ENCODE measurements at places on chromosomes 16 and 17. TPM values are rescaled to one million over a fixed set of nuclear protein-coding genes. Genes with fewer than 3 reads are reported as not detected.
A peak's percentile ranks its signal among the peaks of the same experiment; 100 is the strongest.

E2F4 gene
- 96.4 TPM for total RNA-seq

CCL8 gene
- 2.5 TPM for total RNA-seq

OR1D2 gene
- total RNA-seq, result not detected

DNA sequence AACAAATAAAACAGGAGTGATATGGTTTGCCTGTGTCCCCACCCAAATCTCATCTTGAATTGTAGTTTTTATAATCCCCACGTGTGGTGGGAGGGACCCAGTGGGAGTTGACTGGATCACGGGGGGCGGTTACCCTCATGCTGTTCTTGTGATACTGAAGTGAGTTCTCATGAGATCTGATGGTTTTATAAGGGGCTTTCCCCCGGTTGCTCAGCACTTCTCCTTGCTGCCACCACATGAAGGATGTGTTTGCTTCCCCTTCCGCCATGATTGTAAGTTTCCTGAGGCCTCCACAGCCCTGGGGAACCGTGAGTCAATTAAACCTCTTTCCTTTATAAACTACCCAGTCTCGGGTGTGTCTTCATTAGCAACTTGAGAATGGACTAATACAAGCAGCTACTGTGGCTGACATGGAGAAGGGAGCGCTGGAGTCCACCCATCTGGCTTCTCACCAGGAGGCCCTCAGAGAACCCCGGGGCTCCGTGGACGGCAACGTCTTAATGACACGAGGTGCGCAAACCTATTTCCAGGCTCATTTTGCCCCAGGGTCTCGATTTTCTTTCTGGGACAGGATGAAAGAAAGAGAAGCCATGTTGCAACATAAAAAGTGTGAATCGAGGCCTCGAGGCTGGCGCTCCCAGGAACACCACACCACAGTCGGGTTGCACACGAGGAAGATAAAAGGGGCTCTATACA lies 129.5 kb downstream of the DYNLRB2 start:
- no peak for DNase-seq
- H3K36me3 ChIP-seq, result no peaks in the 10 kb centered on the region
- H3K4me3 ChIP-seq, result no peak overlapping the region
- H3K27ac ChIP-seq, result no peak overlapping the region
- no peaks in the 10 kb centered on the region for H3K4me1 ChIP-seq
- H3K27me3 ChIP-seq, result no peaks in the 10 kb centered on the region

DNA sequence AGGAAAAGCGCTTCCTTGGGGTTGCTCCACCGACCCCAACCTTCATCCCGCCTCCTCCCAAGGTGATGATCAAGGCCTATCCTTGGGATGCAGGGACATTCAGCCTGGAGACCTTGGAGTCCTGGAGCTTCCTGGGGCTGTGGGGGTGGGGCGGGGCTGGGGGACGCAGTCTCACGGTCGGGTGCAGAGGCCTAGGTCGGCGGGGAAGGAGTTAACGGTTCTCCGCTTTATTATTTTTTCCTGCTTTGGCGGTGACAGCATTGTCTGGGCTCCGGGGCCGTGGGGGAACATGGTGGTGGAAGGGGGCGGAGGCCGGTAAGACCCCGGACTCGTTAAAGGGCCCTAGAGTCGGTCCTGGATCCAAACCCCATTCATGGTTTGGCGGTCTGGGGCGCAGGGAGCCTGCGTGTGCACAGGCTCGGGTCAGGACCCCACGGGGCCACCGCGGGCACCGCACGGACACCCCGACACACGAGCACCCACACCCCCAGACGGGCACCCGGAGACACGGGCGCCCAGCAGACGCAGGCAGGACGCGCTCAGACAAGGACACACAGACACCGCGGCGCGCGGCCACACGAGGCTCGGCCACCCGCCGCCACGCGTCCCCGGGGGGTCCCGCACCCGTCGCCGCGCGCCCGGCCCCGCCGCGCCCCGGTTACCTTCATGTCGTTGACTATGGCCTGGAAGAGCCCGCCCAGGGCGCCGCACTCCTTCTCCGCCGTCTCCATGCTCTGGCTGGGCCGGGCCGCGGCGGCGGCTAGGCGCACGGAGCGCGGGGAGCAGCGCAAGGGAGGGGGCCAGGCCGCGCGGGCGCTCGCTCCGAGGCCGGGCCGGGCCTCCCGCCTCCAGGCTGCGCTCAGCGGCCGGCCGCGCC lies 554 bp downstream of the MTSS2 start:
- no peak for DNase-seq
- peak overlapping the region; percentile 83 for H3K4me3 ChIP-seq
- H3K27ac ChIP-seq, result peak overlapping the region; percentile 80

DNA sequence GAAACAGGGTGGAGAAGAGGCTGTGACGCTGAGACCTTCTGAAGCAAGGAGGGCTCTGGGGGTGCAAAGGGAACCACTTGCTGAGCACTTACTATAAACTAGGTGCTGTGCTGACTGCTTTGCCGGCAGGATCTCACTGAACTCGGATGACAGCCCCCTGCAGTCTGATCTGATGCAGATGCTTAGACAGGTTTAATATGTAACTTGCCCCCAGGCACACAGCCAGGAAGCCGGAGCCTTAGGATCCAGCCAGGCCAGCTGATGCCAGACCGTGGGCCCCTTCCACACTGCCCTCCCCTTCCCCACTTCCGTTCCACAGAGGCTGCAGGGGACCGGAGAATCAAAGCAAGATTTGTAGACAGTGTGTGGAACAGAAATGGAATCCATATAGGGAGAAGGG lies 23.1 kb downstream of the SPACA3 start:
- H3K27ac ChIP-seq, result no peak overlapping the region
- no peak overlapping the region for H3K4me3 ChIP-seq
- no peaks in the 10 kb centered on the region for H3K4me1 ChIP-seq

DNA sequence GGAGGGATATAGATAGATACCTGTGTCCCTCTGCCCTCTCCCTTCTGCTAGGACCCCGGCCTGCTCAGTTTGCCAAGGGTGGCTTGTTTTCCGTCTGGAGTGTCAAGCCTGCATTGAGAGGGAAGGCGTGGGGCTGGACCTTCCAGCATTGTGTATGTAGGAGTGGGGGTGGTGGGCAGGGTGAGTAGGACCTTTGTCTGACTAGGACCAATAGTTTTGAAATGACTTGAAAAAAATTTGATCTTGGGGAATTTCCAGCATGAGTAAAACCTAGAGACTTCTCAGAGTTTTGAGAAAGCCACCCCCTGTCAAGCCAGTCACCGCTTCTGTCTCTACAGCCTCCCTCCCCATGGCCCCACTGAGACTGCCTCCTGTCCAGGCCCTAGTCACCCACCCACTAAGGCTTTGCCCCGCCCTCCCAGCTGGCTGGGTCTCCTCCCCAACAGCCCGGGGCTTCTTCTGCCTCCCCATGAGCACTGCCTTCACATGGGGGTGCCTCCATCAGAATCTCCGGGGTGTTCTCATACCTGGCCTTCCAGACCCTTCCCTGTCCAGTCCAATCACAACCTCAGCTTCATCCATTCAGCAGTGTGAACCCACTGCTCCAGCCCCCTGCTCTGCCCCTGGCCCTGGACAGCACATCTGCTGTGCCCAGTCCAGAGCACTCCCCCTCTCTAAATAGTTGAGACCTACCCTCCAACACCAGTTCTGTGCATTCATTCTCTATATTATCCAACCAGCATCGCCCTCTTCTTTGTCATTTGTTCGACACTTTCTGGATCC lies 207.0 kb downstream of the MSI2 start:
- H3K27me3 ChIP-seq, result no peaks in the 10 kb centered on the region
- H3K27ac ChIP-seq, result no peak overlapping the region
- DNase-seq, result no peak
- H3K4me3 ChIP-seq, result no peak overlapping the region
- H3K4me1 ChIP-seq, result peaks cover 22% of the 10 kb centered on the region
- no peaks in the 10 kb centered on the region for H3K36me3 ChIP-seq

- no peaks in the 10 kb centered on the region for H3K27me3 ChIP-seq
- no peak overlapping the region for H3K27ac ChIP-seq
- H3K4me1 ChIP-seq, result no peaks in the 10 kb centered on the region
- no peak overlapping the region for H3K4me3 ChIP-seq
- no peaks in the 10 kb centered on the region for H3K36me3 ChIP-seq
Observed at GRCh38 chr17:14359163-14360020, 58.5 kb downstream of the HS3ST3B1 start.

GRCh38 chr16:962901-963814 lies 7.6 kb downstream of the LMF1 start:
- H3K27ac ChIP-seq, result no peak overlapping the region

GRCh38 chr17:35543856-35544255 lies 6.4 kb upstream of the SLFN12L start:
- H3K27ac ChIP-seq, result no peak overlapping the region
- peaks cover 5% of the 10 kb centered on the region for H3K4me1 ChIP-seq
- no peaks in the 10 kb centered on the region for H3K27me3 ChIP-seq
- DNase-seq, result no peak
- no peaks in the 10 kb centered on the region for H3K36me3 ChIP-seq

GRCh38 chr17:79045842-79046196 lies 21.9 kb downstream of the C1QTNF1 start:
- H3K27ac ChIP-seq, result peak overlapping the region; percentile 59
- DNase-seq, result no peak
- H3K4me3 ChIP-seq, result no peak overlapping the region
- peaks cover 37% of the 10 kb centered on the region for H3K36me3 ChIP-seq
- H3K4me1 ChIP-seq, result peaks cover 5% of the 10 kb centered on the region

DNA sequence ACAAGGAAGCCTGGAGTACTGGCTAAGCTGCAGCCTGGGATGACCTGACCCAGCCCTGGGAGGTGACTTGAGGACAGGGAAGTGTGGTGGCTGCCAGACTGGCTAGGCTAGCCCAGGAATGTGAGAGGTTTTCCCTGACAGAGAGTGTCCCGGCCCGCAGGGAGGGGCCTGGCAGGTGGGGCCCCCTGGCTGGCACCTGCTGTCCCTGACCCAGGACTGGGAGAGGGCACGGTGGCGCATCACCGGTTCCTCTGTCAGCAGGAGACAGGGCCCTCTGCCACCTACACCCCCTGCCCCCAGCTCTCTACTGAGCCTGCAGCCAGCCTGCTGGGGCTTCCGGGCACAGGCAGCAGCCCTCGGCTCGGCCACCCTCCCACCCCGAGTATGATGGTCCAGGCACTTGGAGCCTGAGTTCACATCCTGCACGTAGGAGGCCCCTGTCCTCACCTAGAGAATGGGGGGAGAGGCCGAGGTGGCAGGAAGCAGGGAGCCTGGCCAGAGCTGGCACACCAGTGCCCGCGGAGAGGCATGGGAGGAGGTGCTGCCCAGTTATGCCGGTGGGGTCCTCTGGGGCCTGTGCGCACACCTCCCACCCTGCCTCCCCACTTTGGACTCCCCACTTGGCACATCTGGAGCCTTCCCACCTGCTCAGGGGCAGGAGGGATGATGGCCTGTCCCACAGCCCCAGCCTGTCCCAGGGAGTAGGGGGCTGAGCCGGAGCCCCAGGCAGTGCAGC lies 528 bp downstream of the PRSS27 start:
- no peak overlapping the region for H3K27ac ChIP-seq
- peaks cover 11% of the 10 kb centered on the region for H3K4me1 ChIP-seq
- no peak for DNase-seq
- H3K27me3 ChIP-seq, result no peaks in the 10 kb centered on the region
- H3K4me3 ChIP-seq, result no peak overlapping the region
- no peaks in the 10 kb centered on the region for H3K36me3 ChIP-seq

- no peaks in the 10 kb centered on the region for H3K36me3 ChIP-seq
- H3K4me1 ChIP-seq, result peaks cover 8% of the 10 kb centered on the region
- H3K4me3 ChIP-seq, result no peak overlapping the region
- H3K27me3 ChIP-seq, result peaks cover 11% of the 10 kb centered on the region
Observed at GRCh38 chr17:44961921-44962350, 6.2 kb downstream of the C1QL1 start.

DNA sequence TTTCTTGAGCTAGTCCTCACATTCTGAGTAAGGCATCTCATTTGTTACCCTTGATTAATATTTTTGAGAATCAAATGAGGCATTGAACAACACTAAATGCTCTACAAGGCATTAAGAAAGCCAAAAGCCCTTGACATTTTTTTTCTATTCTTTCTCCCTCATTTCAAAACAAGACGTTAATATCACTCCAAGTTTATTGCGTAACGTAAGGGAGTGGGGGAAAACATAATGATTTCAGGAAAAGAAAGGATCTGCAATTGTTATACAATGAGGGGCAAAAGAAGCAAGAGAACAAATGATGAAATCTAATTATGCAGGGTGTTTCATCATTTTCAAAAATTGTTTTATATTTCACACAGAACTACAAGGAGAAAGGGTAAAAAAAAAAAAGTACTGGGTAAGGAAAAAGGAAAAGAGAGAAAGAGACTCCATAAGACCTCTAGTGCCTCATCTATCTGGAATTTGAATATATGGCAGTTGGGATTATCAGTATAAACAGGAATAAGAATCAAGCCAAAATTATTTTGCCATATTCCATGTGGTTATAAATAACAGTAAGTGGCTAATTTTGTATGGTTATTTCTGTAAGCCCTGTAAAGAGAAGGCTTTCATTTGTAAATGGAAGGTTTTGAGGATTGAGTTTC lies 163.0 kb downstream of the ABCA8 start:
- H3K4me3 ChIP-seq, result no peak overlapping the region
- no peak overlapping the region for H3K27ac ChIP-seq

- H3K4me1 ChIP-seq, result peaks cover 15% of the 10 kb centered on the region
- no peak overlapping the region for H3K27ac ChIP-seq
- H3K27me3 ChIP-seq, result no peaks in the 10 kb centered on the region
- H3K36me3 ChIP-seq, result no peaks in the 10 kb centered on the region
Observed at GRCh38 chr17:62101515-62101914, 36.4 kb upstream of the MED13 start.

GRCh38 chr16:49658531-49658930 lies 197.4 kb downstream of the ZNF423 start:
- DNase-seq, result no peak
- H3K27me3 ChIP-seq, result no peaks in the 10 kb centered on the region
- no peaks in the 10 kb centered on the region for H3K36me3 ChIP-seq
- peaks cover 9% of the 10 kb centered on the region for H3K4me1 ChIP-seq
- no peak overlapping the region for H3K4me3 ChIP-seq
